ENCODE measurements at places on chromosomes 12 and 14.

DNA sequence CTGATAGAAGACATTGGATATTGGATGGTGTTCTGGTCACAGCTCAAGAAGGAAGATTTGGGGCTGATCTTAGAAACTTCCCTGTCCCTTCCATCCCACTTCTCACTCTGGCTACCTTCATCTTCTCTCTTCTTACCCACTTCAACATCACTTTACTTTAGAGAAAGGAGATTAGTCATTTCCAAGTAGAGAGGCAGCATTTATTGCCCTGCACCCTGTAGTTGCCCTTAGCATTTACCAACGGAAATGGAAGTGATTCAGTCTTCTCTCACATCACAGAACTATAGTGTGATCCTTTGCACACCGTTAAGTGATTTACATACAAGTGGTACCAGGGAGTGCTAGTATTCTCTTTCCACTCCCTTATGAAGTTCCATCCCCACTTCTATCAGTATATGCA, 52.4 kb downstream of the PHLDA1 start:
- peak; percentile 31 for DNase-seq

DNA sequence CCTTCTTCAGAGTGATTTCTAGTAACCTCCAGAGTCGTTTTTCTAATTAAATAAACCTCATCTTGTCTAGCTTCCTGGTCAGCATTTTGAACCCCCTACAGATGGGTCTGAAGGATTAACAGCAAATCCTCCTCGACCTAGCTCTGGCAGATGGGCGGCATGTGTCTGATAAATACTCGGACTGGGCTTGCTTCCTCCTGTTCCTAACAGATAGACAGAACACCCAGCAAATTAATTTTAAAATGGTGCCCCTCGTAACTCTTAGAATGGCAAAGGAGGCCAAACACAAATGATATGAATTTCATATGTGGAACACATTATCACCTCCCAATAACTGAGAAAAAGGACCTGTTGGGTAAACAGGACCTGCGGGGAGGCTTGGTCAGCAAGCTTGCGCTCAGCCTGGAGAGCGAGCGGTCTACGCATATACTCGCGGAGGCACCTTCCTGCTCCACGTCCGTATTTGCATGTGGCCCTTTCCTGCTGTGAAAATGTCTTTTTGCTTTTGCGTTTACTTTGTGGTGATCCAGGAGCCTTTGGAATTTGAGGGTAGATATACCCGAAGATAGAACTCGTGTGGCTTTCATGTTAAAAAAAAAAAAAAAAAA, 79.6 kb downstream of the OTX2 start:
- DNase-seq, result no peak

DNA sequence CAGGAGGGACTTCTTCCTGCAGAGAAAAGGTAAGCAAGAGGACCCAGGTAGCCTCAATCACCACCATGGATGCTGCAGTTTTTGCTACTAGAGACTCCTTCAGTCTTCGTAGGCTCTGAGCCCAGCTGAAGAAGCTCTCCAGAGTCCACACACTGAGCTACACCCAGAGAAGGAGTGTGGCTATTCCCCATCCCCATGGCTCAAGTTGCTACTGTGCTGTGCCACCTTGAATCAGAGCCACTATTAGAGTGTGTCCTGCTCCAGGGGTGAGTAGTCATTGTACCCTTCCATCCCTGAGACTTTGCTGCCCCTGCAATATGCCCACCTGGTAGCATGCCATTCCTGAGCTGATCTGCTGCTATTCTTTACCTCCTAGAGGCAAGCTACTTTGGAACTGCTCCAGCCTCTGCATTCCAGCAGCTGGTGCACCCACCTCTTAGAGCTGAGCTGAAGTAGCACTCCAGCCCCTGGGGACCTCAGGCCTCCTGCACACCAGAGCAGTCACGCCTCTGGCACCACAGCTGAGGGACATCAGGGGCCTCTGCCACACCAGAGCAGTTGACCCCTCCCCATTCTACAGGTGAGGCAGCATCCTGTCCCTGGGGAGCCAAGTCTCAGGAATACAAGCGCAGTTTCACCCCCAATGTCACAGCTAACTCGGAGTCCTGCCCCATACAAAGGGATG, 213.0 kb downstream of the TRHDE start:
- no peak for DNase-seq

- no peak for DNase-seq
Measured at GRCh38 chr12:5694759-5695409, 250.2 kb downstream of the ANO2 start.

GRCh38 chr12:75587340-75588106, 76.1 kb upstream of the KRR1 start:
- DNase-seq, result no peak

DNA sequence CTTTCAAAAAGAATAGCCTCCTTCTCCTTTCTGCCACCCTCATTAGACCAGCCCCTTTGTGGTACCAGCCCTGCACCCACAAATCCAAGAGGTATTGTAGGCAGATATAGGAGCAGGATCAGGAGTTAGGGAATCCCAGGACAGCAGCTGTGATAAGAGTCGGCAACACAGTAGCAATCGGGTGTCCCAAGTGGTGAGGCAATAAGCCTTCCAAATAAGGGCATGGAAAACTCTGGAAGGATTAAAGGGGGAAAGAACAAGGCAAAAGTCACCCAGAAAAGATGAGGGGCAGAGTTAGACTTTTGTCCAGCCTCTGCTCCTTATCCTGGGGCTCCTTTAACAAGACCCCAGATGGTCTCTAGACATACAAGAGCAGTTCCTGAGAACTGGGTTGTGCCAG, 204.2 kb downstream of the TBX5 start:
- no peak for DNase-seq

Measured in activated naive CD4-positive, alpha-beta T cell treated with anti-CD3 and anti-CD28 coated beads, Interleukin-2, amount 50 U/mL, for 72 hours (primary cell).